ENCODE measurements at places on chromosomes 1 and 21. TPM values are rescaled to one million over a fixed set of nuclear protein-coding genes. Genes with fewer than 3 reads are reported as not detected.

GUCA2B gene
- not detected for total RNA-seq

- peak; percentile 34 for DNase-seq
These were observed 4.0 kb upstream of the S100A3 start for GRCh38 chr1:153553096-153553495.

- no peak for DNase-seq
These were observed 5.3 kb upstream of the CELSR2 start for GRCh38 chr1:109243860-109244552.

DNA sequence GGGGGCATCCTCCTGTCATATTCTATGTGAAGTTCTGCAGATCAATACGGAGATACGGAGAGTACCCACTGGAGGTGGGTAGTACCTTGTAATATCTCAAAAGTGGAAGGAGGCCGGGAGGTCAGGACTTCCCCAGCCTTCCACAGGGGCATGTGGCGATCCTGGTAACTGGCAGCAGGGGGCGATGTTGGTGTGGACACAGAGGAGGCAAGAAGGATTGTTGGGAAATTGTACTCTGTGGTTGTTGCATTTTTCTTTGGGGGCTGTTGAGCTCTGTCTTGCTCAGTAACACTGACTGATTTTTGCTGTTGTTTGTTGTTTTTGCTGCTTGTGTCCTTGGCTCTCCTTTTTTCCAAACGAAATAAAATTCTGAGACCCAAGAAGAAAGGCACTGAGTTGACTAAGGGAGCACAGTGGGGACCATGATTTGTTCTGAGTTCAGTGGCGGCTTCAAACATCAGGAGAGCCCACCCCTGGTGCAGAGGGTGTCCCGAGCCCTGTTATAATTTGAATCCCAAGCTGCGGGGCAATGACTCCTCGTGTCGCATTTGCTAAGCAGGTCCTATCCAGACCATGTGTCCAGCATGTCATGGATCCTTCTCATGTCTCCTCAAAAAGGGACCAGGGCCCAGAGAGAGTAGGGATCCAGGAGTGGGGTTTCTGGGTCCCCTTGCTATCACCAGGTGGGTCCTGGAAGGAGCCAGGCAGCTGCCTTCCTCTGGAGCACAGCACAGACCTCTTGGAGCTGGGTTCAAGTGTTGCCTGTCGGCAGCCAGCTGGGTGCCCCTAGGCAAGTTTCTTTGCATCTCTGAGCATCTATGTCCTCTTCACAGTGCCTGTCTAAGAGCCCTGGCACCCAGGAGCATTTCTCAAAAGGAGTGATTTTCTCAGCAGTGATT is 22.8 kb downstream of the LHX4 start:
- DNase-seq: peak; percentile 84

DNA sequence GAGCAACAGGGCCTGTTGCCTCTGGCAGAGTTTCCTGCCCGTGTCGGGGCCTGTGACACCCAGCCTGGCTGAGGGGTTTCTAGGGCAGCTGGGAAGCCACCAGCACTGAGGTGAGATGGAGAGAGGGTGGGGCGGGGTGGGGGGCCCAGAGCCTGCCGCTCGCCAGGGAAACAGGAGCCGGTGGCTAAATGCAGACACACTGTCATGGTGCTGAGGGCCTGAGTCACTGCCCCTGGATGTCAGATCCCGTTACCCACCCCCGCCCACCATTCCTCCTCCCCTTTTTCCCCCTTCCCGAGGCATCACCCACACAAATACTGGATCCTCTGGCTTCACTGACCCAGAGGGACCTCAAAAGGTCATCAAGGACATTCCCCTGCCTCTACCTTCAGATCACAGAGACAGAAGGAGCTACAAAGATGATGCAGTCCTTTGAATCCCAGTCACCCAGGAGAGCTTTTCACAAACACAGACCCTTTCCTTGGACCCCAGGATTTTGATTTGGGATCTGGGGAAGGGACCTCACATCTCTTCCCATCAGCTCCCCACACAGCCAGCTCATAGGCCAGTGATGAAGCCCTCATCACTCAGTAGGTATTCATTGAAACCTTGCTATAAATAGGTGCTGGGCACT is 1.9 kb upstream of the HSPB7 start:
- DNase-seq: no peak

GRCh38 chr21:45623436-45623835 is 20.1 kb upstream of the PCBP3 start:
- peak; percentile 42 for DNase-seq
